ENCODE measurements at places on chromosomes 6 and 20.

GRCh38 chr6:169752074-169752623 lies 727 bp downstream of the ERMARD start:
- no peak for DNase-seq

- DNase-seq: no peak
Measured at GRCh38 chr20:57774951-57775350, 65.1 kb upstream of the PMEPA1 start.

- DNase-seq: no peak
Measured at GRCh38 chr6:129605967-129606366, 104.0 kb downstream of the ARHGAP18 start.

- no peak for DNase-seq
Measured at GRCh38 chr6:157033428-157034140, 256.4 kb downstream of the ARID1B start.

GRCh38 chr20:39019027-39019426 lies 56.9 kb downstream of the DHX35 start:
- no peak for DNase-seq

- no peak for DNase-seq
Measured at GRCh38 chr20:50332491-50332980, 141.9 kb downstream of the CEBPB start.

GRCh38 chr6:15922510-15923250 lies 206.2 kb upstream of the MYLIP start:
- no peak for DNase-seq

- no peak for DNase-seq
Measured at GRCh38 chr20:8870652-8871051, 198.2 kb upstream of the PLCB4 start.

GRCh38 chr6:150006961-150007464 lies 18.3 kb downstream of the RAET1L start:
- DNase-seq: peak; percentile 54

GRCh38 chr6:36578431-36578830 lies 15.7 kb upstream of the SRSF3 start:
- DNase-seq: no peak

- DNase-seq: peak; percentile 7
Measured at GRCh38 chr20:25283221-25283951, 35.5 kb downstream of the PYGB start.

GRCh38 chr6:116018976-116019375 lies 41.7 kb downstream of the FRK start:
- no peak for DNase-seq

GRCh38 chr20:34389206-34389953 lies 26.3 kb downstream of the ITCH start:
- no peak for DNase-seq

DNA sequence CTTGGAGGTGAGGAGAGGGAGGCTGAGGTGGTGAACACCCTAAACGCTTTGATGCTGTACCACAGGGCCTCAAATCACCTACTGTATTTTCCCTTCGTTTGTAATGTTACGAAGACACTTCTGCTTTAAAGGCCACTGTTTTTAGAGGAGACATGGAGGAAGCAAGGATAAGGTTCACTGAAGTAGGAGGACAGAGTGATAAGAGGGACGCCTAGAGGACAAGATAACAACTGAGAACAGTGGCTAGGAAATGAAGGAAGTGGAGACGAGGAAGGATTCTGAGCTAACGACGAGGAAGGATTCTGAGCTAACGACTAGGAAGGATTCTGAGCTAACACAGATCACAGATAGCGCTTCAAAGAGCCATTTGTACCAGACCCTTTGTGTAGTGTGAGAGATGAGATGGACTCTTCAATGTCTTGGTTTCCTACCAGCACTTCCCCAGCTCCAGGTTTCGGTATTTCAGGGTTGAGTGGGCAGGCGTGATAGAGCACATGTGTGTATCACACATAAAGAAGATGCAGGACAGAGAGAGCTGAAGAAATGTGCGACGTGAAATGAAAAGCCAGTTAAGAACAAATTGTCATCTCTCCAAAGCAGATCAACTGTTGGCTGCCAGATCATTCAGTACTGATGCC lies 7.5 kb downstream of the SF3B5 start:
- DNase-seq: no peak

- DNase-seq: peak; percentile 67
Measured at GRCh38 chr6:34236131-34236442, 586 bp upstream of the HMGA1 start.

- DNase-seq: no peak
Measured at GRCh38 chr20:7371518-7372163, 568.6 kb downstream of the HAO1 start.

- DNase-seq: peak; percentile 19
Measured at GRCh38 chr6:151765444-151765886, 42.0 kb upstream of the ESR1 start.

GRCh38 chr20:38270869-38271605 lies 10.5 kb upstream of the KIAA1755 start:
- no peak for DNase-seq

GRCh38 chr20:14505476-14505875 lies 168.1 kb upstream of the FLRT3 start:
- DNase-seq: no peak

DNA sequence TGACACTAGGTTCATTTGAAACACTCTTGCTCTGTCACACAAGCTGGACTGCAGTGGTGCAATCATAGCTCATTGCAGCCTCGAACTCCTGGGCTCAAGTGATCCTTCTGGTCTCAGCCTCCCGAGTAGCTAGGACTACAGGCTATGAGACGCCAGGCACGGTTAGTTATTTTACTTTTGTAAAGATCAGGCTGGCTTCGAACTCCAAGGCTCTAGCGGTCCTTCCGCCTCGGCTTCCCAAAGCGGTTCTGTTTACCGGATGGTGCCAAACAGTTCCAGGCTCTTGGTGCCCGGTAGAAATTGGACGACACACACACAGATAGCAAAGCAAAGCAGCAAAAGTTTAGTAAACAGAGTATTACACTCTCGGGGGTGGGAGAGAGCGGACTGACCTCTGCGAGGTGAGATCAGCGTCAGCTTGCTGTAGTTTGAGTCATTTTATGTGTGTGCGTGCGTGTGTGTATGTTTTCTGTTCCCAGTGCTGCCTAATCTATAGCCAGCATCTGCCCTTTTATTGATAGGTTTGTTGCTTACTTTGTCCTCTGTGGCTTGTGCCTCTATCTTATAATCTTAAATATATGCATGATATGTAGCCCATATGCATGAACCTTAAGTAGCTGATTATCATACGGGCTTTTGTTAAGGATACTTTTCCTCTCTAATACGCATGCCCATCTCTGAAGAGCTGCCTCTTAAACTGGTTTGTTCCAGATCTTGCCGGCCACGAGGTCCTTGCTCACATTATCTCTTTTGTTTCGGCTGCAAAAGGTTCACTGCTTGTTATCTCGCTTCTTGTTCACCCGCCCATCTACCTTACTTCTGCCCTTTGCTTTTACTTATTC lies 75.2 kb downstream of the OR2B2 start:
- DNase-seq: peak; percentile 53

DNA sequence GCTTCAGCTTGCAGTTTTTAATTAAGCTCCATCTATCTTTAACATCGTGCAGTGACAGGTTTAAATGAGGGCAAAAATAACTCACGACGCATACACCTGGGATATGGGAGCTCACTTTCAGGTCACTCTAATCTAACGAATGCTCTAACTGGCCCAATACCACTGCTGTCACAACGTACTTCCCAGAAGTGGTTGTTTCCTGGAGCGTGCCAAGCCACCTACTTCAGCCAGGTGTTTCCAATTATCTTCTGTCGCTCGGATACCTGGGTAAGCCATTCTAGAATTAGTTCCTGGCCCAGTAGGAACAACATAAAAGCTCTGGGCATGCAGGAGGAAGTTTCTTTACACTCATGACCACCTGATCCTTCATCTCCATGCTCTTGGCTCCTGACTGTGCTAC lies 147.4 kb downstream of the FOXC1 start:
- DNase-seq: no peak

DNA sequence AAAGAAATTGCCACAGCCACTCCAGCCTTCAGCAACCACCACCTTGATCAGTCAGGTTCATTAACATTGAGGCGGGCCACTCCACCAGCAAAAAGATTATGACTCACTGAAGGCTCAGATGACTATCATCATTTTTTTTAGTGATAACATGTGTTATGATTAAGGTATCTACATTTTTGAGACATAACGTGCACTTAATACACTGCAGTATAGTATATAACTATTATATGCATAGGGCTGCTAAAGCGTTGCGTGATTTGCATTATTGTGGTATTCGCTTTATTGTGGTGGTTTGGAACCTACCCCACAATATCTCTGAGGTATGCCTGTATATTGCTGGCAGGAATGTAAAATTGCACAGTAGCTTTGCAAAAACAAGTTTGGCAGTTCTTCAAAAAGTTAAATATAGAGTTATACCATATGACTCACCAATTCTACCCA lies 6.8 kb upstream of the RIPK1 start:
- no peak for DNase-seq

DNA sequence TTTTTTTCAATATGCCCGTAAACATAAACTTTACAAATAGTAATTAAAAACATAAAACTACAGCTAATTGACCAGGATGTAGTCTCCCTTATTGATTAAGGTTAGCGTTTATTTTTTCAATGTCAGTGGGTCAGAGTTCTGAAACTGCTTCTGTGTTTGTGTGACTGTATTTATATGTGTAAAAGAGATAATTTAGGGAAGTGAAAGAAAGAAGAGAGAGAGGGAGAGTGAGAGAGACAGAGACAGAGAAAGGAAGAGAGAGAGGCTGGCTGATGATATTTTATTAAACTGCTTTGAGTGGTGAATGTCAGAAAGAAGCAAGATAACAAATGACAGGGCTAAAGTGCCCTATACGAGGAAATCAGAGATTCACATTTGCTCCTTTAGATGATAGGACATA lies 266.1 kb upstream of the PTCHD4 start:
- DNase-seq: no peak

DNA sequence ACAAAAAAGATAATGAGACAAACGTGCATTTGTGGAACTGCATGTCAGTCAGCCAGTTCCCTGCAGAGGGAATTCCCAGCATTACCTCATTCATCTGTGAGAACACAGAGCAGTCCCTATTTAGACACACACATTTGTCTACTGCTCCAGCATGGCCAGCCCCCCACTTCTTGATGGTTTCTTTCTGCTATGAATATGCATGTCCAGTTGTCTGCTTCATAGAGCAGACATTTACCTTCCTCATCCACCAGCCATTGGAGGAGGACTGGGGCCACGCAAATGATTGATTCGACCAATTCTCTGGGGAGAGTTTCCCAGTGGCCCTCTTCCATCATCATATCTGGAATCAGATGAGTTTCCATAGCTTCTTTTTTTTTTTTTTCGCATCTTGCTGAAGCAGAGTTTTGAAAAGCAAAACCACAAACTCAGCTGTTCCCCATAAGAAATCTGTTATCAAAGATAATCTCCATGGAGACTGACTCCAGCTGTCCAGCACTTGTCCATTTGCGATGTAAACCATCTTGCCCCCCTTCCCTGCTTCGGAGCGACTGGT lies 11.8 kb downstream of the ENPP1 start:
- no peak for DNase-seq

GRCh38 chr6:35640017-35640664 lies 48.6 kb downstream of the FKBP5 start:
- DNase-seq: no peak

GRCh38 chr20:62728781-62729300 lies 20.2 kb downstream of the NTSR1 start:
- DNase-seq: peak; percentile 2

DNA sequence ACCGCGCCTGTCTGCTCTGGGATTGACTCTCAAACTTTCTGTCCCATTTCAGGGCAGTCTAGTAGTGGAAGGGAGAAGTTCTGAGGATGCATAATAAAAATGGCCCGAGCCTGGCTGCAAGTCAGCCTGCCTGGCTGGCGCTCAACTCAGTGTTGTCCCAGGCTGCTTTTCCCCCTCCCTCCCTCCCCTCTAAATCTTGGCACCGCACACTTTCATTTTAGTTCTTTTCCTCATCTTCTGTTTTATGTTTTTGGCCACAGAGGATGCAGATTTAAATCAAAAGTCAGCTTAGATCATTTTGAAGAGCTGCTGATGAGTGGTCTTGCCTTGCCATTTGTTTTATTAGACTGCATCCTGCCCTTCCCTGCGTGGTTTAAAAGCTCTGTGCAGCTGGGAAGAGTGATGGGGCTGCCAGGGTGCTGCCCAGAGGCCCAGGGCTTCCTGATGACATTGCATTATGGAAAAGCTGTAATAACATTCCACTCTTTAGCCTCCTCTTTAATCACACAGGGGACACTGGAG lies 6.5 kb upstream of the UQCC2 start:
- no peak for DNase-seq

DNA sequence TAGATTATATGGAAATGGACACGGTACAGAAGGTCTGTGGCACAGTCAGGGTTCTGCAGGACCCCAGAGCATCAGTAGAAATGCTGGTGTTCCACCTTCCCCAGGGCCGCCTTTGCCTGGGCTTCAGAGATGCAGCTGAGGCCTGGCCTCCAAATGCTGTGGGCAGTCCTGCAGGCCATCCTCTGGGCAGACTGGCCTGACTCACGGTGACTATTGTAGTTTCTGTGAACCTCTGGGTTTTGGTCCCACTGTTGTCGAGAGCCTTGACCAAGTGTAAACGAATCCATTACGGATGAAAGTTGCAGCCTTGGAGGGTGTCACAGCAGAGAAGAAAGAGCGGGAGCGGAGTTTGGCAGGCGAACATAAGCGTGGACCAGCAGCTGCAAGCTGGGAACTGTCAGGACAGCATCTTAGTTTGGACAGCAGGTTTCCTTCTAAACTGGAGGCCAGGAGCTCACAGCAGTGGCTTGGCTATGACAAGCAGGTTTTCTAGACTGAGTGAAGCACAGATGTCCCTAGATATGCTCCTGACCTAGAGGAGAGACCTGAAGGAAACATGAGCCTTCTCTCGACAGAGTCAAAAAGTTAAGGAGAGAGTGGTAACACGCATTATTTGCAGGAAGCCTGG lies 46.2 kb upstream of the BCLAF1 start:
- no peak for DNase-seq

DNA sequence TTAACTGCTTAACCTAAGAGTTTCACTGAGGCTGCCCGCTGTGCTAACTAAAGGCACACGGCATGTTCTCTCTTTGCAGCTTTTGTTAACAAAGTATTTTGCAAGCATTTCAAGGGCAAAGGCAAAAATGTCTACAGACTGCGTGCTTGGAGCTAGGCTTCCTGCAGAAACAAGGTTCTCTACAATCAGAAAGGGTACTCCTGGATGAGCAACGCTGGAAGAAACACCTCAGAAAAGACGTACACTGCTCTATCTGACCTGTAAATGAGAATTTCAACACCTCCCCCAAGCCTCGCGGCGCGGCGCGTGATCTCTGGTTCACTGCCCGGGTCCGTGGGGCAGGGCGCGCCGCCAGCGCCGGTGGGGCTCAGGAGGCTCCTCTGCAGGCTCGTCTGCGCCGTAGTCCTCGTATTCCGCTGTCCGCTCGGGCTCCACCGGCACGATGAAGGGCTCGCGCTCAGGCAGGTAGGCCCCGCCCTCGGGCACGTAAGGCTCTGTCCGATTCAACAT lies 120.9 kb downstream of the COL12A1 start:
- DNase-seq: no peak

- DNase-seq: no peak
Measured at GRCh38 chr6:110703906-110704594, 111.2 kb downstream of the CDK19 start.

Data from activated naive CD4-positive, alpha-beta T cell treated with anti-CD3 and anti-CD28 coated beads, Interleukin-2, amount 50 U/mL, for 16 hours (primary cell).